AG04450 (cell line): ENCODE measurements at places on chromosomes 1 and 21.

DNA sequence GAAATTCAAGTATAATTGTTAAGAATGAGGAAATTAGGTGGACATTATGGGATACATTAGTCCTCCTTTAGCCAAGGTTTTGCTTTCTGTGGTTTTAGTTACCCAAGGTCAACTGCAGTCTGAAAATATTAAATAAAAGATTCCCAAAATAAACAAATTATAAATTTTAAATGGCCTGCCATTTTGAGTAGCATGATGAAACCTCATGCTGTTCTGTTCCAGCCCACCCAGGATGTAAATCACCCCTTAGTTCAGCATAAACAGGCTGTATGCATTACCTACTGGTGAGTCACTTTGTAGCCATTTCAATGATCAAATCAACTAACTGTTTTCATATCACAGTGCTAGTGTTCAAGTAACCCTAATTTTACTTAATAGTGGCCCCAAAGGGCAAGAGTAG, 132.5 kb upstream of the LYPLAL1 start:
- DNase-seq, result peak; percentile 66

- no peak for DNase-seq
These were observed 65.2 kb downstream of the OLFML2B start for GRCh38 chr1:161958425-161958824.

- DNase-seq, result no peak
These were observed 179.2 kb downstream of the BACH1 start for GRCh38 chr21:29477941-29478340.

GRCh38 chr1:230262867-230263567, 163.1 kb downstream of the PGBD5 start:
- no peak for DNase-seq

GRCh38 chr1:151062741-151063371, 2.7 kb downstream of the MLLT11 start:
- peak; percentile 66 for DNase-seq

- DNase-seq, result no peak
These were observed 9.4 kb downstream of the PLEKHA6 start for GRCh38 chr1:204350312-204350711.

GRCh38 chr1:116477429-116477828, 93.4 kb downstream of the CD58 start:
- DNase-seq, result no peak

GRCh38 chr1:206606867-206607266, 5.4 kb downstream of the EIF2D start:
- no peak for DNase-seq

DNA sequence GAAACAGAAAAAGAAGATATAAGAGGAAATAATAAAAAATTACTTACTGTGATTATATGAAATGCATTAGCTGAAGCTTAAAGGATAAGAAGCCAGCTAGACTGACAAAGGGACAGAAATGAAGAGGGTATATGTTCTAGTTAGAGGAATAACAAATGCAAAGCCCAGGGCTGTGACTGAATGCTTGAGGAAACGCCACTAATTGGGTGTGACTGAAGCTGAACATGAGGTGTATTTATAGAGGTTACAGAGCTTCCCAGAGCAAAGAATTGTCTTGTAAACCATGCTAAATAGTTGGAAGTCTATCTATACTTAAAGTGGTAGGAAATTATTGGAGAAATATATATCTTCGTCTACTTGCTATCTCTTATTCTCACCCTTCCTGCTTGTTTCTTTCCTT, 77.7 kb upstream of the PLPPR5 start:
- DNase-seq, result no peak
